RWPE1 (cell line): ENCODE measurements at places on chromosomes 12 and 14.

GRCh38 chr12:79012636-79013035, 148.1 kb downstream of the SYT1 start:
- DNase-seq = no peak

DNA sequence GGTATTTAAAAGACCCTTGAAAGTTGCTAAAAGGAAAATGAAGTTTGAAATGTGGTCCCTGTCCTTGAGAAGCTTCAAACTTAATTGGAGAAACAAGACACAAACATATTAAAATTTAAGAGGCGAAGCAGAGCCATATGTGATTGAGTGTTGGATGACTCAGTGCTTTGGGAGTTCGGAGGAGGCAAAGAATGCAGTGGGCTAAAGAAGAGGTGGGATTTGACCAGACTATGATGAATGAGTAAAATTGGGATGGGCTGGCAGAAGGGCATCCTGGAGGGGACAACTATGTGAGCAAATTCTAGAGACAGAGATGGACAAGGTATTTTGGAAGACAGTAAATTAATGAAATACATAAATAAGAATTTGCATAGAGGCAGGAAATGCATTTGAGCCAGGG, 358.6 kb downstream of the EGLN3 start:
- DNase-seq = no peak

DNA sequence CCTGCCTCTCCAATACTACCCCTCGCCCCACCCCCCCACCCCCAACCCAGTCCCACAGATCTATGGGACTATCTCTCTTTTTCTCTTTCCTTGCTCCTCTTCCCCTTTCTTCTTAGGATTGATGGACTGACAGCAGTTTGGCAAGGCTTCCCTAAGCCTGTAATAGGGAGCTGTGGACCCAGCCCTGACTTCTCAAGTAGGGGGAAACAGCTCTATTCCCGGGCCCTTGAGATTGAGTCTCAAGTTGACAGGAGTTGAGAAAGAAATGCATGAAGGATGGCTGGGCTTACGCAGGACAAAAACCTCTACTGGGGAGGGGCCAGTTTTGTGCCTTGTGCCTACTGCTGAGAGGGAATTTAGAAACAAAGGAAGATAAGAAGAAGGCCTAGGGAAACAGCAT, 60.4 kb downstream of the SMUG1 start:
- DNase-seq = no peak

- DNase-seq = no peak
These were observed 60.0 kb downstream of the ITPK1 start for GRCh38 chr14:93055651-93056115.

DNA sequence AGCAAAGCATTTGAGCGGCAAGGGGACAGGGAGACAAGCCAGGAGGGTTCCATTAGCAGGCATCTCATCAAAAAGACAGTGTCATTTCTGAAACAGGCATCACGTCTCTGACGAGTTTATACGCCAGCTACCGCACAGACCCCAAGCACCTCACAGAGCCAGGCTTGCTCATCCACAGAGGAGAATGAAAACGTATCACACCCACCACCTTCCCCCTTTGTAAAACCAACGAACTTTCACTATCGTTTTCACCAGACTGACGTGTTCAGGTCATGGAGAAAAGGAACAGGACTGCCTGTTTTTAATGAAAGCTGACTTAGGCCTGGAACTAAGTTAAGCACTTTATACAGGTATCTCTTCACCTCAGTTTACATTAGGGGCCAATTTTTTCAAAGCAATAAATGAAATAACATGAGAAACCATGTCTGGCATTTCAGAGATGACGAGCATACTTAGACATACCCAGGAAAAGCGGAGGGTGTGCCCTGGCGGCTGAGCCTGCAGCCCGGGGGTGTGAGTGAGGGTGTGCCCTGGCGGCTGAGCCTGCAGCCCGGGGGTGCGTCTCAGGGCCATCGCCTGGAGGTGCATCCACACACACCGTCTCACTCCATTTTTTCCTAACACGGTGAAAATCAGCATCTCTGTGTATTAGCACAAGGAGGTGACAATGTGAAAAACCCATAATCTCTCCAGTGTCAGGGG, 41.9 kb downstream of the STX2 start:
- no peak for DNase-seq

DNA sequence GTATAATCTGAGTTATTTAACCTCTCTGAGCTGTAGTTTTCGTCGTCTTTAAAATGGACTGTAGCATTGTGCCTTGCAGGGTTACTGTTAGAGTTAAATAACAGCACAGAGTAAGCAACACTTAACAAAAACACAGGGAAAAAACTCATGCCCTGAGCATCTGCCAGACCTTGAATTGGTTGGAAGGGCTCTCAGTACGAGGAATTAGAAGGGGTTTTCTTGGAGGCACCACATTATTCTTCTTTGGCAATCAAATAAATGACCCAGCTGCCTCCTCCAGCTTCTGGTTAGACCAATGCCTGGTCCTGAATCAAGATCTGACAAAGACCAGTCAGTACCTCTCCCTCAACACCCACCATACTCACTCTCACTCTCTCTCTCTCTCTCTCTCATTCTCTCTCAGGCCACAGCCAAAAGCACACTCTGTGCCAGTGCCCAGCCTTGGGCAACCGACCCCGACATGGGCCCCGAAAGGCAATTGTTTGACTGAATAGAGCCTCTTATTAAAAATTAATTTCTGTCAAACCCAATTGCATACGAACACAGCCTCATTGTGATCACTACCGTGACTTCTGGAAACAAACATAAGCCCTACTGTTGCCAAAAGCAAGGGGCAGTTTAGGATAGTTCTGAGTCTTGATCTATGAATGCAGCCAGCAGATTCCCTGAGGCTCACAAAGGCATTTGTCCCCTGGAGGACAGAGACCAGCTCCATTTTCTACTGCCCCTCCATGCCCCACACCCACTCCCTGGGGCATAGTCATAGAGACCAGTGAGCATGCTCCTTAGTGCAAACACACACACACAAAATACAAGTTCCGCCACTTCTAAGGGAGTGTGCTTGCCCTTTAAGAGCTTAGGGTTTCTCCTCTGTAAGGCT, 23.9 kb downstream of the DUSP6 start:
- no peak for DNase-seq

- no peak for DNase-seq
These were observed 411 bp upstream of the DCAF4 start for GRCh38 chr14:72925815-72926291.

DNA sequence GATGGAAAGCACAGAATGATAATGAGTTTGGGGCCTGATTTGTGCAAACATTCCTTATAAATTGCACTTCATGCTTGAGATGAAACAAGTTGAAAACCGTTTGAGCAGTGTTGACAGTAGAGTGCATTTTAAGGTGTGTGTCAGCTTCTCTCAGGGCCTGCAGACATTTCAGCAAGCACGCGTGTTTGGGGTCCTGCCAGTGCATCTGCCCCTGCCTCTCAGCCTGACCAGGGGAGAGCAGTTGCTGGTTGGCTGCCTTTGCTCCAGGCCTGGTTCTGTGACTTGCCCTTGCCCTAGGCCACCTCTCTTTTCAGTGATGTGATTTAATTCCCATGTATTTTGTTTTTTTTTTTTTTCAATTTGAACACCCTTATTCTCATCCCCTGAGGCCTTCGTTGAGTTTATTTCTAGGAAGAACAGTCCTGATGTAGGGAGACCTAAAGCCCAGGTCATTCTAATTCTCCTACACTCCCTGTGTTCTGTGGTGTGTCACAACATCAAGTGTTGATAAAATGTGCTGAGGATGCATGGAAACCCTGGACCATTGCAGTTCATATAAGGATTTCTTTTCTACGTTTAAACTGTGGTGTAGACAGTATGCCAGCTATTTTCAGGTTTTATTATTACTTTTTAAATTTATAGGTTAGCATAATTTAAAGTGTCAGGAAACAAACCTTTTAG, 40.1 kb upstream of the AMN start:
- no peak for DNase-seq
